Naive thymus-derived CD4-positive, alpha-beta T cell (primary cell): ENCODE measurements at places on chromosomes 16 and 17. TPM values are rescaled to one million over a fixed set of nuclear protein-coding genes. Genes with fewer than 3 reads are reported as not detected.

The CRYBA1 gene
- not detected for total RNA-seq

The SEPTIN1 gene
- 183 TPM for total RNA-seq

The ARL5C gene
- not detected for total RNA-seq

The KRT33A gene
- total RNA-seq: not detected

The POLR3K gene
- total RNA-seq: 43.1 and 45.4 TPM in 2 replicates
